ENCODE measurements at places on chromosomes 2 and 18.

DNA sequence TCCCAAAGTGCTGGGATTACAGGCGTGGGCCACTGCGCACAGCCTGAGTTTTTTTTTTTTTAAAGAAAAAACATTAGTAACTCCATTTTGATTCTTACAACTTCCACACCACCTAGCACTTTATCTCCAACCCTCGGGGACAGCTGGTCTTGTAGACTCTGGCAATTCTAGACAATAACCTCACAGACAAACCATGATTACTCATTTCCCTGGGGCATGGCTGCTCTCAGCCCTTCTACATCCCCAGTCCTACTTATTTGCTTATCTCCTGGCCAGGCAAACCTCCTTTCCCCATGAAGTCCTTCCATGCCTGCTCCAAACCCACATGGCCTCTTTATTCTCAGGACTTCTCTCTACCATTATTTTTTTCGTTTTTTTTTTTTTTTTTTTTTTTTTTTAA, 91.1 kb downstream of the ACTR3 start:
- peak; percentile 59 for DNase-seq

GRCh38 chr2:38778687-38779082, 675 bp downstream of the GEMIN6 start:
- DNase-seq: no peak

- no peak for DNase-seq
Measured at GRCh38 chr2:56313500-56313921, 129.7 kb downstream of the CCDC85A start.

- no peak for DNase-seq
Measured at GRCh38 chr2:70474256-70474848, 79.3 kb downstream of the TGFA start.

- DNase-seq: no peak
Measured at GRCh38 chr2:242057379-242058040, 188.0 kb downstream of the RTP5 start.

DNA sequence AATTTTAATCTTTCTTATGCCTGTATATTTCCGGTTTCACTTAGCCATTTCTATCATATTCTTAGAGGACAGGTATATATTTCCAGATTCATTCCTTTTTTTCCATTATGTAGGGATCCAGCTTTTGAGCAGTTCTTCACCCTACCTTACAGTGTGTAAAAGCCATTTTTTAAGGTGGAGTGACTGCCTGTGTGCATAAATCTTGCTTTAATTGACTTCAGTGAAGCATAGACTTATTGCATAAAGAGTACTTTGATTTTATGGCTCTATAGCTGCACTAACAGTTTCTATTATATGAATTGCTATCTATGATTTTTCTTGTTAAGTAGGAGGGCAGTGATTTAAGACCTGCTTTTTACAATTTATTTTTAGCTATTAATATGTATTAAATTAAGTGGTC, 132.6 kb downstream of the NYAP2 start:
- DNase-seq: no peak

GRCh38 chr2:26765475-26766200, 1.6 kb downstream of the SLC35F6 start:
- no peak for DNase-seq

DNA sequence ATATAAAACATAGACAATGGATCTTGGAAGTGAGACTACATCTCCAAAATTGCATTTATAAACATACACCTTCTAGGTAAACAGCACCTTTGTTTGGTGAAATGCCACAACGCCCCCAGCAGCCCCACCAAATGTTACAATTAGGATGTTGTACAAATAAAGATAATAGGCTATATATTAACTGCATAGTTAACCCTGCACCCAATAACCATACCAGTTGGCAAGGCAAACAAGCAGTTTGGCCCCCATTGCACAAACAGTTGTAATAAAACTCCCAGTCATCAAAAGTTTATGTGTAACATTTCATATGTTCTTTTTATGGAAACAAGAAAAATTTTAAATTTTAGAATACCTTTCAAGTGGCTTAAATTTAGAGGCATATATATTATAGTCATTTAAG, 67.3 kb downstream of the PRPF40A start:
- DNase-seq: no peak

DNA sequence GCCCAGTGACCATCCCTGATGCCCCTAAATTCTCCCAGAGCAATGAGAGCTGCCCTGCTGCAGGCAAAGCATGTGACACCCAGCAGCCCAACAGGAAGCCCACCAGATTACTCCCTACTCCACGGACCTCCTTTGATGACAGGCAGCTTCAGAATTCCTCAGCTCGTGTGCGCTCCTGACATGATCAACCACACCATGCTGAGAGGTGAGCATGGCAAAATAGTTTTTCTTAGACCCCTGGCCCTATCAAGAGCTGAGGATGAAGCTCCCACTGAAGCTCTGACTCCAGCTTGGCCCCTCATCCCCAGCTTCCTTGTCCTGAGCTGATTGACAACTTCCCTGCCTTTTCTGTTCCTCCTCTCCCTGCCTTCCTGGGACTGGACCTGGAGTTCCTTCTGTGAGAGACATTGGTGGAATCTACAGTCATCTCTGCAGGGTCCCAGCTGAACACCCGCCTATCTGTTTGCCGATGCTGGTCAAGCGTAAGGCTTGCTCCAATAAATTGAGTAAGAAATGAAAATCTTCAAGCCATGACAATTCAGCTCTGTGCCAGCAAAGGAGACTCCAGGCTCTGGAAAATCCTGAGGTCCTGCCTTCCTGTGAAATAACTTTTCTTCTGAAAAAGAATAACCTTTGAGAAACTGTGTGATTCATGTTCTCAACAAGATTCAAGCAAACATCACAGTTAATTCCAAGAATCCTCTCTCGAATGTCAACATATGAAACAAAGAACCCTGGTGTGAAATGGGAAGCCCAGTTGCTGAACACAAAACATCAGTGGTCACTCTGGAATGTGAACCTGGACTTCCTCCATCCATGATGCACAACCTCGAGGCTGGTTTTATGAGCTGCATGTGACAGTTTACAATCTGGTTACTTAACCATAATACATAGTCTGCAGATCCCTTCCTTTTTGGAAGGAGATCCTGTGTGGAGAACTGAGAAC, 201.1 kb downstream of the SPP2 start:
- peak; percentile 96 for DNase-seq

DNA sequence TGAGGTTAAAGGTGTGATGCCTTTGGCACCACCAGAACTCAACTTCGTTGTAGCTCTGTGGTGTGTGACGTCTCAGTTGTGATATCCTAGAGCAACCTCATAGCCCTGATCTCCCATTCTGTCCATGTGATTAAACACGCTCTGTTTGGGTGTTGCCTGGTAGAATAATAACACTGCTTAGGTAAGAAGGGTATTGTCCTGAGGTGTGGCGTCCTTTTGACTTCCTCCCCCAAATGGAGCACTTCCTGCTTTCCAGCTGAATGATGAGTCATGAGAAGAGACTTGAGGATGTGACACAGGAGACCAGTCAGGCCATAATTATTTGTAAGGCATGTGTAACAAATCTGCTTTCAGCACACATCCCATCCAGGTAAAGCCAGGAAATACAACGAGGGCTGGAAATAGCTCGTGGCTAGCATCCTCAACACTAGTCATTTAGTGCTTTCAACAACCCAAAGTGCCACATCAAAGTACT, 100.7 kb downstream of the RAPGEF4 start:
- peak; percentile 68 for DNase-seq

- DNase-seq: no peak
Measured at GRCh38 chr18:38526922-38527321, 961.3 kb upstream of the CELF4 start.

DNA sequence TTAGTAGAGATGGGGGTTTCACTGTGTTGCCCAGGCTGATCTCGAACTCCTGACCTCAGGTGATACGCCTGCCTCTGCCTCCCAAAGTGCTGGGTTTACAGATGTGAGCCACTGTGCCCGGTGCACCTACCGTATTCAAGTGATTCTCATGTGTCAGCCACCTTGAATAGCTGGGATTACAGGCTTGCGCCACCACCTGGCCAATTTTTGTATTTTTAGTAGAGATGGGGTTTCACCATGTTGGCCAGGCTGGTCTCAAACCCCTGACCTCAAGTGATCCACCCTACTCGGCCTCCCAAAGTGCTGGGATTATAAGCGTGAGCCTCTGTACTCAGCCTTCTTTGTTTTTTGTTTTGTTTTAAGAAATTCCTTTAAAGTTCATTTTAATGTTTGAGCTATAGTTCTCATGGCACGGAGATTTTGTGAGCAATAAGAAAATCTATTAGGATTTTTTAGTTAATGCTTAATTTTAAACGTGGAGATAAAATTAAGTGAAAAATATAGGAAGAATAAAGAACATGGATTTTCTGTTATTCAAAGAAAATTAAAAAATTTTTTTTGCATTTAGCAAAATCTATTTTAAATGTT, 242.6 kb downstream of the PHLPP1 start:
- DNase-seq: peak; percentile 23

DNA sequence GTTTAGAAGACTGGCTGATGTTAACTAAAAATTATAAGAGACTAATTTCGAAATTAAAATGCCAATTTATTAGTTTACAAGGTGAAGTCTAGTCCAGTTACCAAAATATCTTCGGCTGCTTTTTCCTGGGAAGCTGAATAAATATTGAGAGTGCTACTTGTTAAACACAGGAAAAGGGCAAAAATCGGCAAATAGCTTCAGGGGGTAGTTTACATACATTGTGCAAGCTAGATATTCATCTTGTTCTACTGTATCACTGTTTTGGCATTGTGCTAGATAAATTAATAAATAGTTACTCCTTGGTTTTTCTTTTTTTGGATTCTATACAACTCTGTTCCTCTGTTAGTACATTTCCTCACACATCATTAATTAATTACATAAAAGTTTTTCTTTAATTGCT, 29.3 kb downstream of the NHEJ1 start:
- DNase-seq: no peak

DNA sequence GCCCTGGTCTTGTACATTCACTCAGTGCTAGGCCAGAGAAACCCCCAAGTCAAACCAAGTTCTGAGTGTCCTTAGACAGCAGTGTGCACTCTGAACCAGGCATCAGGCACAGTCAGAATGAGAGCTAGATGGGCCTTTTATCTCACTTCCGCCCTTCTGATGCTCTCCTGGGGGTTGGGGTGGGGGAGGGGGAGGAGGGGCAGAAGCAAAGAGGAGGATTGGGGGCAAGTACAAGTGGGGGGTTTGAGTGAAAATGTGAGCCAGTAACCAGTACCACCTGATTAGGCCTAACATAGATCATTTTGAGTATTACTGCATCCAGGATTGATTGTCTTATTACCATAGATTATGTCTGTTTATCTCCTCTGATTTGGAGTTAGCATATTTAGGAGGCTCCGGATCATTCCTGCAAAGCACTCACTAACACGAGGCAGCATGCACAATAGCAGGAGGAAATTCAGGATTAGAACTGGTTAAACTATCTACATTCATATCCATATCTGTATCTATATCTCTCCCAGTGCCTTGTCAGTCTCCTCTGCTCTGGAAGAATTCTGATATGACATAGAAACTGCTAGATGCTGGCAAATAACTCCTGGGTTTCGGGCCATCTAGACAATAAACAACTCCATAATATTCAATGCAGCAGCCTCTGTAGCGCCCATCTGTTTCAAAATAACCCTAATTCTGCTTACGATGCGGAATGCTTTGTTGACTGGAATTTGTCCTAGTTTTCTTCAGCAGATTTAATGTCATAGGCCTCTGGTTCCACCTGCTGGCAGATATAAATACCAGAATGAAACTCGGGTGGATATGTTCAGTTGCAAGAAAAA, 149.1 kb downstream of the RHBDD1 start:
- DNase-seq: peak; percentile 78

DNA sequence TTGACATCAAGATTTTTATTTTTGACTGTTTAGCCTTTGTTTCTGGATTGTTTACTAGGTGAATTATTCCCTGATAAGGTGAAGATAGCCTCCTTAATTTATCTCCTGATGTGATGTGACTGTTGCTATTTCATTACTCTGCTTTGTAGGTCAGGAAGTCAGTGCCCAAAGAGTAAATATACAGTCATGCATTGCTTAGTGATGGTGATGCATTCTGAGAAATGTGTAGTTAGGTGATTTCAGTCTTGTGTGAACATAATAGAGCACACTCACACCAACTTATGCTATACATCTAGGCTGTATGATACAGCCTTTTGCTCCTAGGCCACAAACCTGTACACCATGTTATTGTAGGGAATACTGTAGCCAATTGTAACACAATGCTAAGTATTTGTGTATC, 102.4 kb upstream of the THUMPD2 start:
- peak; percentile 12 for DNase-seq

DNA sequence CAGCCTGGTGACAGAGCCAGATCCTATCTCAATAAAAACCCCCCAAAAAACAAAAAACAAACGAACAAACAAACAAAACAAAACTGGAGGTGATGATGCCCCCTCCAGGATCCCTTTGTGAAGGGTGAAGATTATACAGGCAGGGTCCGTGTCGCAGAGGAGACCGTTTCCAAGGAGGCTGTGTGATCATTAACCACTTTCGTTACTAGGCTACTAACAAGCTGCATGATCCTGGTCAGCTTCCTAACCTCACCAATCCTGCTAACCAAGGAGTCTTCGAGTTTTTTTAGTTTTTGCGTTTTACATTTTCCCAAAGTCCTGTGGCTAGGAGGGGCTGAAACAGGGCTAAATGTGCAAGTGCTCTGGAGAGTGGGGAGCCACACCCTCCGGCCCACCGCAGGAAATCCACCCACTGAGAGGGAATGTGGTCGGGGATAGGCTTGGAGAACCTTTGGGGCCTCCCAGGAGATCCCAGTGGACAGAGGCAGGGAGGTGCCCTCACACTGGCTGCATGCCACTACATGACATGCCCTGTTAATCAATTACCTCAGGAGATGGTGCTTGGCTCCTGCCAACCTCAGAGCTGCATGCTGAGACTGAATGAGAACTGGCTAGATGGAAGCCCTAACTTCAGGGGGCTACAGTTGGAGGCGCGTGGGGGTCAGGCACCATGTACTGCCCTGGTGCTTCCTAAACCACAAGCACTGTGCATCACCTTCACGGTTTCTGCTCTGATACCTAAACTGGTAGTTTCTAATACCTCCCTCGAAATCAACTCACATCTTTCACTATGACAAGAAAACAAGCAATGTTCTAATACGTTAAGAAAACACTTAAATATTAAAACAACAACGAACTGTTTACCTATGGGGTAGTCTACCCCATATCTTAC, 67.5 kb upstream of the RGPD5 start:
- DNase-seq: no peak

- DNase-seq: no peak
Measured at GRCh38 chr2:66667301-66667700, 232.4 kb downstream of the MEIS1 start.

GRCh38 chr2:15243762-15244161, 317.4 kb downstream of the NBAS start:
- peak; percentile 19 for DNase-seq

DNA sequence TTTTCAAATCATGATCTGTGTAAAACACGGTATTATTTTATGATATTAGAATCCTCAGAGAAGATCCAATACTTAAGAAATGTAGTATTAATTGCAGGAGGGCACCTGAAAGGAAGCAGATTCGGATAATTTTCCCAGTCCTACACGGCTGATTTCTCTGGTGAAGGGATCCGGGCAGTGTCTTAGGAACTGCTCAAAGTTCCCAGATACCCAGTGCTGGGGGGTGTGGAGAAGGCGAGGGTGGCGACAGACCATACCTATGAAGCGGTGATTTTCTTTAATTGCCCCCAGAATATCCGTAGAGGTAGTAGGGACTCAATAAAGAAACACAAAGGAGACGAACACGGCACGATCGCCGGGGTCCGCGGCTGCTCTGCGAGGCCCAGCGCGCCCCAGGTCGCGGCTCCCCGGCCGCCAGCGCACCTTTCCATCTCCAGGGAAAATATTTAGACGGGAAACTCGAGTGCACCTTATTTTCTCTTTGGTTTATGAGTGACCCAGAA, 1.4 kb upstream of the SOX11 start:
- no peak for DNase-seq
